Stimulated activated CD4-positive, alpha-beta T cell treated with anti-CD3 and anti-CD28 coated beads, Interleukin-1b, Interleukin-23, amount 100 ng/mL, for 24 hours (primary cell): ENCODE measurements at places on chromosomes 6 and 20.

GRCh38 chr6:71676298-71676697 is 210.1 kb upstream of the RIMS1 start:
- DNase-seq: no peak

DNA sequence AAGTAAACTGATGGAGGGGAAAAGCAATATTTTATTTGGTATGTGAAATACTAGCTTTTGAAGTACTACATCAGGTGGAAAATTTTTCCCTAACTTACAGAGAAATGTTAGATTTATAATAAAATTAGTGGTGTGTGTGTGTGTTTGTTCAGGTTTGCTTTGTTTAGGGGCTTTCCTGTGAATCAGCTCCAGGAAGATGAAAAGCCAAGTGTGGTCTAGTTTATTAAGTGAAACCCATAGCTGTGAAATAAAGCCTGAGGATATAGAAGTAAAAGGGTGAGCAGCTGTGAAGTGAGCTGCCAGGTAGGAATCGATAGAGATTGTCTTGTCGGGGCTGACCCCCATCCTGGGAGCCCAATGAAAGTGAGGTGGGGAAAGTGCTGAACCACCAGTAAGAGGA is 347.6 kb upstream of the IMPG1 start:
- no peak for DNase-seq

DNA sequence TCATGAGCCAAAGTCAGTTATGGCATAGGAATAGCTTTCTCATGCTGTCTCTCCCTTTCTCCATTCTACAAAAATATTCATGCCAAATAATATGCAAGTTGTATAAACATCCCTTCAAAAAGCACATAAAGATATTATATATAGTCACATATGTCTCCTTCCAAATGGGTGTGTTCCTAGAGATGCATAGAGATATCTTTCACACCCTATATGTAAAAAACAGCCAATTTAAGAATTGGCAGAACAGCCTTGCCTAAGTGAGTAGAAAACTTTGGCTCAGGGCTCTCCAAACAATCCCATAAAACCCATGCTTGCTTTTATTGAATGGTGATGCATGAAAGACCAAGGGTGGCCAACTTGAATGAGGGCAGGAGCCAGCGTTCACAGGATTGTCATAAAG is 274.7 kb upstream of the SUPT3H start:
- DNase-seq: no peak

- DNase-seq: no peak
Measured at GRCh38 chr6:106630366-106630765, 988 bp downstream of the QRSL1 start.

- no peak for DNase-seq
Measured at GRCh38 chr20:33199026-33199425, 18.1 kb upstream of the BPIFA3 start.

GRCh38 chr20:45860560-45861220 is 3.3 kb downstream of the ZSWIM3 start:
- no peak for DNase-seq

GRCh38 chr6:26421259-26422144 is 18.8 kb upstream of the BTN3A3 start:
- DNase-seq: peak; percentile 17

GRCh38 chr20:19889011-19889953 is 127.9 kb upstream of the NAA20 start:
- DNase-seq: no peak

DNA sequence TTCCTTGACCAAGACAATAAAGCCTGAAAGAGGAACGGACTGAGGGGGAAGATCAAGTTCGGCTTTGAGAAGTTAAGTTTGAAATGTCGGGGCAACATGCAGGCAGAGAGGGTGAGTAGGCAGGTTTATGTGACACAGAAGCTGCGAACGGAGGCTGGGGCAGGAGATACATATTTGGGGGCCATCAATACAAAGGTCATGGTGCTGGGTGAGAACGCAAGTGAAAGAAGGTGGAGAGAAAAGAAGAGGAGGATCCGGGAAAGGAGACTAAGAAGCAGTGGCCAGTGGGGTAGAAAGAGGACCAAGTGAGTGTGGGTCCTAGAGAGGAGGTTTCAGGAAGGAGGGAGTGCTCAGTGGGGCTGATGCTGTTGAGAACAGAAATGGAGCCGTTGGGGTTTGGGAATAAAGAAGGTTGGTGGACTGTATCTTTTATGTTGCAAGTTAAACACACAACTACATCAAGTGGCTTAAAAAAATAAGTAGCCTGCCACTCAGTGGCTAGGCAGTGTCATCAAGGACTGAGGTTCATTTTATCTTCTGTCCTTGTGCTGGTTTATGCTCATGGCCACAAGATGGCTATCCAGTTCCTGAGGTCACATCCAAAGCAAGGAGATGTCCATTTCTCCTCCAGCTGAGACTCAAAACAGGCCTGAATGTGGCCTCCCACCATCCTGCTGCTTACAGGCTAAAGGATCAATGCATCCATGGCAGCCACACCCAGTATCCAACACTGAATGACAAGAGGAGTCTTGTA is 1.7 kb upstream of the BLCAP start:
- no peak for DNase-seq

- no peak for DNase-seq
Measured at GRCh38 chr20:45953672-45954071, 18.3 kb downstream of the ZNF335 start.

DNA sequence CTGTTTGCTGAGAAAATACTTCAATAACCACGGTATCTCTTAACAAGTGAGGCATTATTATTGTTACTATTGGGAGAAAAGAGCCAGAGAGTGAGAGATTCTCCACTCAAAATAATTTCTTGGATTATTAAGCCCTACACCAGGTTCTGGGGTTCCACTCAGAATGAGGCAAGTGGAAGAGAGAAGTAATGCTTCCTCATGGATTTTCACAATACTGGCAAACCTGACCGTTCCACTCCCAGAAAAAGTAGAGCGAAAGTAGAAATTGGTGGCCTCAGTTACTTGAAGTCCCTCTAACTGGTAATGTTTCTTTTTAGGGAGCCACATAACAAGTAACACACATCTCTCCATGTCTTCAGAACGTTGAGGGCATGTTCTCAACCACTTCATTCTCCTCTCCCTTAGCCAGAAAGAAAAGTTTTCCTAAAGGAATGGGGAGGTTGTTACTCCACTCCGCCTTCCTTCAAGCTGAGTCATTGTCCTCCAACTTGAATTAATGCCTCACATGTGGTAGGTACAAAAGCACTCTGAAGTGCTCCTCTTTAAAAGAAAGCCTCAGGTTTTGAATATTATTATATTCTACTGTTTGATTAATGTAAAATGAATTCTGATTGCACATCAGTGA is 1.9 kb downstream of the BAG2 start:
- no peak for DNase-seq

DNA sequence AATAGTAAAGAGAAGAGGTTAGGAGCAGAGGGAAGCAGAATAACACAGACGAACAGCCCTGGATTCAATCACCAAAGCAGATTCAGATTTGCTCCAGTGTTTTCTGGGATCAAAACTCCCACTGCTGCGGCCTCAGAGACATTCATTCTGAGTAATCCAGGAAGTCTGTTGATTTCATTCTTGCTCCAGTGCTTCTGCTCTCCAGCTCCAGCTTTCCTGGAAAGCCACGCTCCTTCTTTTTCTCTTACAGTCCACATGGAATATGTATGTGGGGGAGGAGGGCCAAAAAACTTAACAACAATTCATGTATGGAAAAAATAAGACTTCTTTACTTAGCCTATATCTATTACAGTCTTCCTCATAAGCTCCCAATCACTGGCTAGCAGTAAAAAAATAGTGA is 26.4 kb upstream of the UST start:
- DNase-seq: no peak

DNA sequence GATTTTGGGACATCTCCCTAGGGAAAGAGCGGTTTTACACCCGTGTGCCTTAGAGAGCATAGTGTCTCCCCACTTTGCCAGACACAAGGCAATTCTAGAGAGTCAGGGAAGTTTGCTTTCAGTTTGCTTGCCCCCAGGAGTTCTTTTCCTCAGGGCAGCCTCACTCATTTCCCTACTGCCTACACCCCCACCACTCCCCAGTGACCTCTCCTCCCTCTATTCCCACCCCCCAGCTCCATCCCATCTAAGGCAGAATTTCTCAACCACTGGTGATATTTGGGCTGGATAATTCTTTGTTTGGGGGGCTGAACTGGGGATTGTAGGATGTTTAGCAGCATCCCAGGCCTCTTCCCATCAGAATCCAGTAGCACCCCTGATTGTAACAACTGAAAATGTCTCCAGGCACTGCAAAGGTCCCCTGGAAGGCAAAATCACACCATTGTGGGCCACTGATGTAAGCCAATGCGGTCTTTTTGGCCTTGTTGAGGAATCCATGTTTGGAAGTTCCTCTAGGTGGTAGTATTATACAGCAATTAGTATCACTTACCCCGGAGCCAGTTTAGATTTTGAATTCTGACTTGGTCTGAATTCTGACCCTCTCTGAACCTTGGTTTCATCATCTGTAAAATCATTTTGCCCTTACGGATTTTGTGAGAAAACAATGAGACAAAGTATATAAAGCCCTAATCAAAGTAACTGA is 1.3 kb downstream of the EPPIN start:
- no peak for DNase-seq

DNA sequence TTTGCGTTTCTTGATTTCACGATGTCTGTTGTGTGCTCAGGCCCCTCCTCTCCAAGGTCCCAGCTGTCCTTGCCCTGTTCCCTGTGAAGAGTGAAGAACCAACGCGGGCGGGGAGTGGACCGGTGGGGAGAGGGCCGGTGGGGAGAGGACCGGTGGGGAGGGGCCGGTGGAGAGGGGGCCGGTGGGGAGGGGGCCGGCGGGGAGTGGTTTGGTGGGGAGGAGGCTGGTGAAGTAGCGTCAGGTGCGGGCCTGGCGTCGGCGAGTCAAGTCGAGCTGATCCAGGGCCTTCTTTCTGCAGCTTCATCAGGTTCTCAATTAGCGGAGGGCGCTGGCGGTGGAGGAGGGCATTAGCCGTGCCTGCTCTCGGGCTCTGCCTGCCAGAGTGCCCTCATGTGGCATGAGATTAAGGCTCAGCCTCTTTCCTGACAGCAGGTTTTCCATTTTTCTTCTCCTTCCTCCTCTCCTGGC is 21.2 kb upstream of the BHLHE23 start:
- DNase-seq: no peak

GRCh38 chr6:146875927-146876270 is 277.1 kb downstream of the ADGB start:
- no peak for DNase-seq

DNA sequence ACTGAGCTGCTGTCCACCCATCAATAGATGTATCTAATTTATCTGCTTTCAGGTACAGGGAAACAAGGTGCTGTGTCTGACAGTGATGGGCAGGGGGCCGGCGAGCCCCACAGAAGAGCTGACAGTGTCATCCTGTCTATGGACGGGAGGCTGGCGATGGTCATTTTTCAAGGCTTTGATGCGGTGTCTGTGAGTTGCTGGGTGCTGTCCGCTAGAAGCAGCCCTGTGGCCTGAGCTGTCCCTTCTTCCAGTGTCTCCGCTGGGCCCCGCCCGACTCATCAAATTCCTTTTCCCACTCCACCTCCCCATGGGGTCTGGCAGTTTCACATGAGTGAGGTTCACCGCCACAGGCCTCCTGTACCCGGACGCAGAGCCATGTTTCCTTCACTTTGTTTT is 161.4 kb upstream of the PMEPA1 start:
- DNase-seq: no peak

DNA sequence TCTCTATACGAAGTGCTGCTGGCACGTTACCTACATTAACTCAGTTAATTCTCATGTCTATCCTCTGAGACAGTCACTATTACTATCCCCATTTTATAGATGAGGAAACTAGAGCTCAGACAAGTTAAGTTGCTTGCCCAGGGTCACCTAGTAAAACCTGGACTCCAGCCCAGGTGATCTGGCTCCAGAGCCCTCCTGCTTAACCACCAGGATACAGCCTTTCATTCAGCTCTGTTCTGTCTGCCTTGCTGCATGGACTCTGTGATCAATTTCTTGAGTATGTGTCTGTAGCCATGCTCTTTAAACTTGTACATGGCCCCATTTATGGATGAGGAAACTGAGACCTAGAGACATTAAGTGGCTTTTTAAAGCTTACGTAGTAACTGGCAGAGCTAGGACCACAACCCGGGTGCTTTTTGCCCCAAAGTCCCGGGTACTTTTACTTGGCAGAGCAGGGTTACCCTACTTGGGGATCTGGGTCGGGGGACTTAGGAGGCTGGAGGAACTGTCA is 4.7 kb downstream of the CDKN1A start:
- DNase-seq: no peak

- DNase-seq: no peak
Measured at GRCh38 chr6:105995391-105995865, 90.7 kb upstream of the PRDM1 start.

GRCh38 chr6:30122515-30122914 is 9.6 kb upstream of the TRIM31 start:
- no peak for DNase-seq

GRCh38 chr6:142838821-142839685 is 105.9 kb downstream of the HIVEP2 start:
- no peak for DNase-seq

DNA sequence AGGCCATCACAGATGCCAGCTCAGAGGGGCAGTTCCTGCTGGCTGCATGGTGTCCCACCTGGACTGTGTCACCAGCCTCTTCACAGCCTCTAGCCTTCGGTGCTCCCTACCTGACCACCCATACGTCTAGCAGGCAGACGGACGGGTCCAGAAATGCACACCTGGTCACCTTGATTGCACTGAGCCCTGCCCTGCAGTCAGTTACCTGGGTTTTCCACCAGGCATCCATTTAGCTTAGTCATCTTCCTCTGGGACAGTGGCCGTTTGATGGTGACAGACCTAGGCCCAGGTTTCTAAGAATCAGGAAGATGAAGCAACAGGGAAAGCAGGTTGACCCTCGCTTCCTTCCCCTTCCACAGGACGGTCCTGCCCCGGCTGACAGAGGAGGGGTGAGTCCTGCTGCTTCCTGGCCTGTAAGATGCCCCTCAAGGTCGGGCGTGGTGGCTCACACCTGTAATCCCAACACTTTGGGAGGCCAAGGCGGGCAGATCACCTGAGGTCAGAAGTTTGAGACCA is 9.8 kb upstream of the BPI start:
- no peak for DNase-seq

- no peak for DNase-seq
Measured at GRCh38 chr20:43941476-43942200, 27.0 kb downstream of the TOX2 start.

DNA sequence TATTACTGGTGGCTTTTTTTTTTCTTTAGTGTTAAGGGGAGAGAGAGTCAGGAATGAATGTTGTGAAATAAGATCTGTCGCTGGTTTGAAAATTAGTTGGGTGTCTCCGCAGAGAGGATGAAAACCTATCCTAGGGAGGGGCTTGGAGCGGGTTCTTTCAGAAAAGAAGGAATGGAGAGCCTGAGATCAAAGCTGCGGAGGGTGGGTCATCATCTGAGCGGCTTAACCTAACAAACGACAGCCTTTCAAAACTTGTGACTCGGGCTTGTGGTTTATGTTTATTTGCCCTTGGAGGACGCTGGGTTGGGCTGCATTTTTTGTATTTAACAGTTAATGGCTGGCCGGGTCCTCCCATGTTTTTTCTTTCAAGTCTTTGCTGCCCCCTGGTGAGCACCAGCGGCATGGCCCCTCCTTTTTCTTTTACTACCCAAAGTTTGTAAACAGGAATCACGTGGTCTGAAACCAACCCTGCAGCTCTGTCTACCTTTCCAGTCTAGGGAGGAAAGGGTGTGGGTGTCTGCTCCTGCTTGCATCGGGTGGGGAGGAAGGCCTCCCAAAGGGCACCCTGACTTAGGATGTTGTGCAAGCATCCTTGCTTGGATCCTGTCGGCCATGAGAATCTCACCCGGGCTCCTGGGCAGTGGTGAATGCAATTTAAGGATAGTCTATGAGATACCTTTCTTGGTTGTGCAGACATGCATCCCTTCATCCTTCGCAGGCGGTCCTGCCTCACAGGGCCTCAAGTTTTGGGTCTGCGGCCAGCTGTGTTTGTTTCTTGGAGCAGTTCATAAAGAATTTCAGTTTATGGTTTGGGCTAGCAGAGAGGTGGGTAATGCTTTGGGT is 2.2 kb downstream of the PIM1 start:
- DNase-seq: peak; percentile 76

GRCh38 chr6:183668-184067 is 108.6 kb upstream of the DUSP22 start:
- no peak for DNase-seq
